ENCODE measurements at places on chromosomes 4 and X.

- no peak for DNase-seq
These were observed 824.8 kb upstream of the LCORL start for GRCh38 chr4:18846313-18846712.

- DNase-seq = no peak
These were observed 10.1 kb downstream of the TMEM271 start for GRCh38 chr4:566035-566434.

DNA sequence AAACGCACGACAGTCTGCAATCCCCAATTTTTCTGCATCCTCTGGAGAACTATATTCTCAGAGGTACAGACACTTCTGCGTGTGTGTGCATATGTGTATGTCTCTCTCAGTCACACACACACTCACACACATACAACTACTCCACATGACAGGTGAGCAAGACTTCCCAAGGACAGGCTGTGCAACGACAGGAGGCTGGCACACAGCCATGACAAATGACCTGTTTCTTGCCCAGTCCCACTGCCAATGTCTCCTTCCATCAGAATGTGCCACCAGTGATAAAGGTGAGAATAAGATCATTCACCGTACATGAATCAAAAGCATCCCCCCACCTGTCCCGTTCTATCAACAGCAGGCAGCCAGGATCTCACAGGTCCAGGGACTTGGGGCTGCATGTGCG is 52.4 kb downstream of the PPP2R2C start:
- DNase-seq = no peak

- DNase-seq = peak; percentile 58
These were observed 756.9 kb downstream of the FAT4 start for GRCh38 chr4:126071346-126072333.

GRCh38 chrX:107684956-107685385 is 56.7 kb downstream of the PRPS1 start:
- DNase-seq = no peak

GRCh38 chr4:78667764-78668163 is 108.4 kb upstream of the BMP2K start:
- no peak for DNase-seq

- DNase-seq = peak; percentile 54
These were observed 400.8 kb upstream of the SLIT2 start for GRCh38 chr4:19850909-19851308.

- no peak for DNase-seq
These were observed 193.9 kb downstream of the ANK2 start for GRCh38 chr4:113243312-113243711.

GRCh38 chrX:23434356-23434884 is 99.8 kb downstream of the PTCHD1 start:
- DNase-seq = peak; percentile 83

DNA sequence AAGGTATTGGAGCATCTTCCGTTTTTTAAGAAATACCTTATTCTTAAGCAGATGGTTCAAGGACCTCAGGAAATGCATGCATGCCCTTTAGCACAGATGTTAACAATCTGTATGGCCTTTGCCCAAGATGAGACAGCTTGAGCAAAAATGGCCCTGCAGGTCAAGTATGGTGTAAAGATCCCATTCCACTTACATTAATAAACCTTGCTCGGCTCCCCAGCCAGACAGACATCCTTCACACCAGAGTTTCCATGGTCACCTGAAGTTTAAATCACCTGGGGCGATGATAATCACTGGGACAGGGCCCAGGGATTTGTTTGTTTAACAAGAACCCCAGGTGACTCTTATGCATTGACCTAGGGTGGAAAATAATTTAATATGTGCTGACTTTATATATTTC is 287.0 kb upstream of the NOCT start:
- DNase-seq = no peak

DNA sequence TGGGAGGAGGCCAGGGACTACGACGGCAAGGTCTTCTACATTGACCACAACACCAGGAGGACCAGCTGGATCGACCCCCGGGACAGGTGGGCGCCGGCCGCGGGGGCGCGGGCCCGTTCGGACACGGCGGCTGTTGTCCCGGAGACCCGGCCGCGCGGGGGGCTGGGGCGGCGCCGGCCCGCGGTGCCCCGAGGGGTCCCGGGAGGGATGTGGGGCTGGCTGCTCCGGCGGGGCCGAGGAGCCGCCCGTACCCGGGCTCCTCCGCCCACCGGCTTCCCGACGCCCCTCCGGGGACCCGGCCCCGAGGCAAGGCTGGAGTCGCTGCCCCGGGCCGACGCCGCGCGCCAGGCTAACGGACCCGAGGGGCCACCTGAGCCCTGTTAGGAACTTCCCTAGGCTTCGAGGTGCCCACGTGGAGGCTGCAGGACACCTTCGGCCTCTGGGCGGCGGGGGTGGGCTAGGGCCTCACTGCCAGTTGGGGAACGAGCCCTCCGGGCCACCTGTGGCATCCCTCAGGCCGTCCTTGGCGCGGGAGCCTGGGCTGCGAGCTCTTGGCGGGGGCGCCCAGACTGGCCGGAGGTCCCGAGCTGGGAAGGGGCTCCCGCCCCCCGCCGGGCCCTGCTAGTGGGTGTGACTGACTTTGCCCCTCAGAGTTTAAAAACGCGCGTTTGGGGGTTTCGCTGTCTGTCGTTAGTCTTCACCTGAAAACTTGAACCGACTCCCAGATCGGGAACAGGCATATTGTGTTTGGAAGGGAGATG is 660 bp downstream of the WWC2 start:
- no peak for DNase-seq

DNA sequence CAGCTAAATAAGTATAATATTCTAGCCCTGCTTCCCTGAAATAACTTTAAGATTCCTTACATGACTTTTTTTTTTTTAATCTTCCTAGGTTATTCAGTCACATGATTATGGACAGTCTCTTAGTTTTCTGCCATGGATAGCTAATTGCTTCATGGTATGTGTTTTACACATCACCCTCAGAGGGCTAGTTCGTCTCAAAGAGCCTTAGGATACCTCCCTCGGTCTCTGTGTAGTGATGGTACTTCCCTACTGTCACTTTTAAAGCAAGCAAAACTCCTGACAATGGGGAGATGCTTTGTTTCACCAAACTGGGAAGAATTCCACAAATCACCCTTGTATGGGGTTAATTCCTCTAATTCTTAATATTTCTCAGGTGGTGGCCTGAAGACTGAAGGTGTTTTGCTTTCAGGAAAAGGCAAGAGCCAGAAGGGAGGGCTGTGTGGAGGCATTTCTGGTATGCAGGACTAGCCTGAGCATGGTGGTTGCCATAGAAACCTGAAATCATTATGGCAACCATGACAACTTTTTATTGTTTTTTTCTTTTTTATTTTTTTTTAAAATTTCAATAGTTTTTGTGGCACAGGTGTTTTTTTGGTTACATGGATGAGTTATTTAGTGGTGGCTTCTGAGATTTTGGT is 70.4 kb downstream of the BEX3 start:
- DNase-seq = no peak

DNA sequence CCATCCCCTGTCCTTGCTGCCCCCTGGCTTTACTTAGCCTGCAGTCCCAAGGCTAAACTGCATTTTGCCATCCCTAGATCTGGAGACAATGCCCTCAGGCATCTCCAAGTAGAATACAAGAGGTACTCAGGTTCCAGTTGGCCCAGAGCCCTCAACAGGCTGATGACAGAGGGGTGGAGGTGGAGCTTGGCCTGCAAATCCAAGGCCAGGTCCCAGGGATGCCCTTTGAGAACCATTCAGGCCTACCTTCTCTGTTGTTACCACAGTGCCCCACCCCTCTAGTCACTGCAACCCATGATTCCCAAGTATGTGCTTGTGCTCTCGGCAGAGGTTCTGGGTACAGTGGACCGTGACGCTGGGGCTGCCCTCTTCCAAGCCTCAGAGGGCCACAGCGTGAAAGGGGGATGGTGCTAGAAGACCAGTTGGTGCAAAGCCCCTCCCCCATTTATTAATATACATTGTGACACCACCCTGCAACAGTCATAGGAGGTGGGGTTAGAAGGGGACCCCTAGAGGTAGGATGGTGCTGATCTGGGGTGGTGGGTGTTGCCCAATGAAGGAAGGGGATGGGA is 6.4 kb upstream of the UBA1 start:
- no peak for DNase-seq

DNA sequence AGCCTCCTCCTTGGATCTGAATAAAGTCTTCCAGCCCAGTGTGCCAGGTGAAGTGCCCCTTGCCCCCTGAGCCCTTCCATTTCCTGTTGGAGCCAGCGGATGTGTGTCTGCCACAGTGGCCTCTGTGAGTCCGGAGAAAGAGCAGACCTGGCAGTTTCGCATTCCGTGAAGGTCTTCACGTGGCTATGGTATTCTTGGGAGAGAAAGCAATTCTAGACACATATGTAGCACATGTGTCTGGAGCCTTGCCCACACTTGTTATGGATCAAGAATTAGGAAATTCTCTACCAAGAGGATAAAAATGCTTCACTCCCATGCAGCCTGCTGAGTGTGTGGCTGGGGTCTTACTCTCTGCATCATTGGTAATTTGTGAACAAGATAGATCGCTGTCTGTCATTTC is 130.9 kb downstream of the REPS2 start:
- DNase-seq = no peak
